Right renal pelvis (tissue), 4 donors: ENCODE measurements at places on chromosomes 5 and 9. TPM values are rescaled to one million over a fixed set of nuclear protein-coding genes. Genes with fewer than 3 reads are reported as not detected.

- no peak for DNase-seq
Observed at GRCh38 chr5:107464416-107464815, 206.3 kb downstream of the EFNA5 start.

The COL27A1 gene
- polyA plus RNA-seq = 38.2 TPM

GRCh38 chr5:180811623-180812124 lies 9.1 kb upstream of the MGAT1 start:
- DNase-seq = no peak

DNA sequence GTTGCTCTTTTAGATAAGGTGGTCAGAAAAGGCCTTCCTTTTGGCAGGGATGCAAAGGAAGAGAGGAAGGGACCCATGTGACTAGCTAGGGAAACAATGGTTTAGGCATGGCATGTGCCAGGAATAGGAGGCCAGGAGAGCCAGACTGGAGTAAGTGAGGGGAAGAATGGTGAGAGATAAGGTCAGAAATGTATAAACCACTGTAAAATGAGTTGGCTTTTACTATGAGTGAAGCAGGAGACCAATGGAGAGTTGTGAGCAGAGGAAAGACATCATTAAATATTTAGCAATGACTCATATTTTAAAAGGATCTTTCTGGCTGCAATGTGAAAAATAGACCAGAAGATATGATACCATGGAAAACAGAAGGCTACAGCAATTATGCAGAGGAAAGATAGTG lies 50.9 kb downstream of the AP3B1 start:
- DNase-seq = no peak

GRCh38 chr5:172616730-172617129 lies 24.3 kb upstream of the NEURL1B start:
- DNase-seq = peak; percentile 54

The C9orf153 gene
- polyA plus RNA-seq = 0.15 TPM
